ENCODE measurements at places on chromosomes 1 and 21.

DNA sequence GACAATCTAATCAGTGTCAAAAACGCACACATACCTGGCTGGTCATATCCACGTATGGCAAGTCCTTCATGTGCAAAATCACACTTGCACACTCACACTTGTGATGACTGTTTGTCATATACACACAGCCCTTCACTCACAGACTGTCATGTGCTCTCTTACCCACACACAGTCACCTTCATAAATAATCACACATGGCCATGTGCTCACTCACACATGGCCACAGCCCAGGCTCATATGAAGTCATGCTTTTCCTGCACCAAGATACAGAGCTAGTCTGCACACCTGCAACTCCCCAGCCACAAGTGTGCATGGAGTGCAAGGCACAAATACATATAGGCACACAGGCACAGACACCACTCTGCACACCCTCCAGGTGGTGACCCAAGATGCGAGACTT, 45.4 kb upstream of the FOXO6 start:
- no peak for DNase-seq

GRCh38 chr1:203284411-203285123, 20.8 kb upstream of the BTG2 start:
- no peak for DNase-seq

- no peak for DNase-seq
These were observed 136.9 kb upstream of the BMP8A start for GRCh38 chr1:39354572-39354971.

GRCh38 chr21:35882791-35883240, 177.5 kb downstream of the SETD4 start:
- no peak for DNase-seq

DNA sequence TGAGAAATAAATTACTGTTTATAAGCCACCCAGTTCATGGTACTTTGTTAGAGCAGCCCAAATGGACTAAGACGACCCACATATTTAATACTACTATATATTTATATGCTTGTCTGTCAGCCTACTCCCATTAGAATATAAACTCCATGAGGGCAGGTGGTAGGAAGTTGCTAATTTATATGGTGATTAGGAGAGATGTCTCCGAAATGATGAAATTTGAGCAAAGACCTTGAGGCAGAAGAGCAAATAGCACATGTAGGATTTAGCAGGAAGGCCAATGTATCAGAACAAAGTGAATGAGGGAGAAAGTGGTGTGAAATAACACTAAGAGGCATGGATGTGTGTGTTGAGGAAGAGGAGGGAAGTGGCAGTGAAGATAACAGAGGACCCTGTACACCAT, 10.6 kb upstream of the SLFNL1 start:
- no peak for DNase-seq

GRCh38 chr1:185565302-185565701, 168.9 kb upstream of the HMCN1 start:
- DNase-seq, result peak; percentile 84

DNA sequence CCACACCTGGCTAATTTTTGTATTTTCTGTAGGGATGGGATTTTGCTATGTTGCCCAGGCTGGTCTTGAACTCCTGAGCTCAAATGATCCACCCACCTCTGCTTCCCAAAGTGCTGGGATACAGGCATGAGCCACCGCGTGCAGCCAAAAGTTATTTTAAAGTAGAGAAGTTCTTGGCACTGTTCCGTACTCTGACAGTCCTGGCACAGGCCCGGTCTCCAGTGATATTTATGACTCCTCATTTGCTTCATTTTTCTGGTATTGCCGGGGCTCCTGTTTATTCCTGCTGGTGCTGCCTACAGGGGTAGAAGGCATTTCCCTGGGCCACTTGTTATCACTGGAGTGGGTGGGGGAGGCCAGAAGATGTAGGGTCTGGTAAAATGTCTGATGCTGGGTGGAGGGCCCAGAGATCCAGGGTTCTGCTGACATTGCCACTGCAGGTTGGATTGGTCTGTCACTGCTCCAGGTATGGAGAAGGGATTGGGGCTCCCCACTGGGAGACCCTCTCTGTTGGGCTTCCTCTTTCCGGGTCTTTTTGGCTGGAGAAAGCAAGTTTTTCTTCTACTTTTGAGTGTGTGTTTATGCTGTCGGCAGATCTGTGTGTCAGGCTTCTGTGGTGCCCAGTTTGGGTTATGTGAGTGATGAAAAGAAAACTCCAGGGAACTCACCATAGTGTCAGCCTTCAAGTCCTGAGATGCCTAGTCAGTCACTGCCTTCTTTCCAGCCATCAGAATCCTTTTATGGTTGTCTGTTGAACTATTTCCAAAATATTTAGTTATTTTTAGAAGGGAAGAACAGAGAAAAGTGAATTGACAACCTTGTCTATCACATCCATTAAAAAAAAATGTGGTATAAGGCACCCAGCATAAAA, 4.5 kb downstream of the MROH7 start:
- no peak for DNase-seq

DNA sequence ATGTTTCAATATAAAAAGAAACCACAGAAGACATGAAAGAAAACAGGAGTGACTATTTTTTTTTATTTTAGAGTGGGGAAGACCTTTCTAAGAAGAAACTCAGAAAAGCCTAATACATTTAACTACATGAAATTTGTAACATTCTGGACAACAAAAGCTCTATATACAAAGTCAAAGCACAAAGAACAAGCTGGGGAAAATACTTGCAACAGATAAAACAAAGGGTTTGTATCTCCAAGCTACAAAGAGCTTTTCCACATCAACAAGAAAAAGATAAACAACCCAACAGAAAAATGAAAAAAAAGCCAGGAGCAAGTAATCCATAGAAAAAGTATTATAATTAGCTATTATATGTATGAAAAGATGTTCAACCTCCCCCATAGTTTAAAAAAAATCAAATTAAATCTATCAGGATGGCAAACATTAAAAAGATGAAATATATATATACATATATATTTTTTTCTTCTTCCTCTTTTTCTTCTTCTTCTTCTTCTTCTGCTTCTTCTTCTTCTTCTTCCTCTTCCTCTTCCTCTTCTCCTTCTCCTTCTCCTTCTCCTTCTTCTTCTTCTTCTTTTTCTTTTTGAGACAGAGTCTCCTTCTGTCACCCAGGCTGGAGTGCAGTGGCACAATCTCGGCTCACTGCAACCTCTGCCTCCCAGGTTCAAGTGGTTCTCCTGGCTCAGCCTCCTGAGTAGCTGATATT, 49.1 kb upstream of the EPS8L3 start:
- no peak for DNase-seq

DNA sequence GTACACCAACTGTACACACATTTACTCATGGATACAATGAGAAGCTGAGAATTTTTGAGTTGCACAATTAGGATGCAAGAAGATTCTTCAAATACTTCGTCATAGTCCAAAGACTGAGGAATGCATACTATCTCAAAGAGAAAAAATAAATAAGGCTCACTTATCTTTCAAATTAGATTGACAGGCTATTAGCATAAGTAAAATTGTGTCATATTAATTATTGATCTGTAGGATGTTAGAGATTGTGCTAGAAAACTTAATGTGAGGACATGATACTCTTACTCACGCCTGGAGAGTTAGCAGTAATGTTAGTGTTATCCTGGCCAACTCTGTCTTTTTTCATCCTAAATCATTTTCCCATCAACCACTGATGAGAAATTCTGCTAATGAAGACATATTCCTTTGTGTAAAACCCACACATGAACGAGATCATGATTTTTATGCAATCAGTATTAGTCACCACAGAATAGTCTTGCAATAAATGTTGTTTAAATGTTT, 659.0 kb downstream of the LTN1 start:
- DNase-seq, result no peak

DNA sequence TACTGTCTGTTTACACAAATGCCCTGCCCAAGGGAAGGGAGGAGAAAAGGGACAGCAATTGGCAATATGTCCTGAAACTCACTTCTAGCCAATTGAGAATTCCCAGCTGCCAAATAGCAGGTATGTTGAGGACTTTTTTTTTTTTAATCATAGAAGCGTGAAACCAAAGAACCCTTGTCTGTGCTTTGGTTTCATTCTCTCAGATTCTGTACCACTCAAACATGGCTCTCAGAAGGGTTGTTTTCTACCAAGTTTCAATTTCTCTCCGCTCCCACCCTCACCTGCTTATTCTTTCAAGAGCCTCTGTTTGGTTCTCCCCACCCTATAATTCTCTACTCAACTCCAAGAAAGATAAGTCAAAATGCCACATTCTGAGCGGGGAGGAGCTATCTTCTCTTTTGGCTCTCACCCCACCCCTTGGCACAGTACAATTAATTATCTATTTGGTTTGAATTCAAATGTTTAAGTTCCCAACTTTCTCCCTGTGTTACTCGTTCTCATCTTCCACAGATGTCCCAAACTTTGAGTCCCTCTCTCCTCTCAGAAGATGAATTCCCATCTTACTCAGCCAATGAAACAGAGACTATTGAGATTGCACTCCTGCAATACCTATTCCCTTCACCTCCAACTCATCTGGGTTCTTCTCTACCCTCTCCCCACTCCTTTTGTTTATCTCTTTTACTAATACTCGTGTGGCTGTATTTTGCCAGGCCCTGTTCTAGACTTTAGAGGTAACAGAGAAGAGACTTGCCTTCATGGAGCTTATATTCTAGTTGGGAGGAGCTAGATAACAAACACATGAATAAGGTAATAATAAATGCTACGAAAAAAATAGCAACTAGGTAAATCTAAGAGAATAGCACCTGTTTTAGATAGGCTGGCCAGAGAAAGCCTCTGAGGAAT, 3.9 kb upstream of the TP53BP2 start:
- DNase-seq, result no peak
